ENCODE measurements at places on chromosomes 13 and 19.

DNA sequence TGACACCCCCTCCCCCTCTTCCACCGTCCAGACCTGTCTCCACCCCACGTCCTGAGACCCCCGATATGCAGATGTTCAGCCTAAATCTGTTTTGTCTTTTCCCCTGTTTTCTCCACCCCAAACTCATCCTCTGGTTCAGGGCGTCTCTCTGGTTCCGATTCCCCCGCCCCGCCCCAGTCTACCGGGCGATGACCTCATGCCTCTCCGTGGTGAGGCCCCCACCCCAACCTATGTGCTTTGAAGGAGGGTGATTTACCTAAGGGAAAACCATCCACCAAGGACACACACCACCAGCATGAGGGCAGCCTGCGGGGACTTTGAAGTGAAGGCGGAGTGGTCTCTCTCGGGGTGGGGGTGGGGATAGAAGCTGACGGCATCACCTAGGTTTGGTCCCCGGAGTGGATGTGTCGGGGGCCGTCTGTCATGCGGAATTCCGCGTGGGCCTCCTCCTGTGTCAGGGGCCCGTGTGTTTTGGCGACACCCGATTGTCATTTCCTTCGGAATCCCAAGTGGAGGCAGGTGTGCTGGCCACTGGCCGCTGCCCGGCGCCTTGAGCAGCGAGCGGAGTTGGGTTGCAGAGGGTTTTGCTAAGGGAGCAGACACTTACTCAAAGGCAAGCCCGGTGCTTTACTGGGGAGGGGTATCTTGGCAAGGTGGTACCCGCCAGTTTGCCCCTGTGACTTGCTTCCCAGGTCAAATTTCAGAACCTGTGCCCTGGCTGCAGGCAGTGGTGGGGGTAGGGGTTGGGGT is 1.4 kb downstream of the FZR1 start:
- no peak for DNase-seq

- no peak for DNase-seq
Measured at GRCh38 chr13:104594806-104595205, 1528.6 kb upstream of the SLC10A2 start.

DNA sequence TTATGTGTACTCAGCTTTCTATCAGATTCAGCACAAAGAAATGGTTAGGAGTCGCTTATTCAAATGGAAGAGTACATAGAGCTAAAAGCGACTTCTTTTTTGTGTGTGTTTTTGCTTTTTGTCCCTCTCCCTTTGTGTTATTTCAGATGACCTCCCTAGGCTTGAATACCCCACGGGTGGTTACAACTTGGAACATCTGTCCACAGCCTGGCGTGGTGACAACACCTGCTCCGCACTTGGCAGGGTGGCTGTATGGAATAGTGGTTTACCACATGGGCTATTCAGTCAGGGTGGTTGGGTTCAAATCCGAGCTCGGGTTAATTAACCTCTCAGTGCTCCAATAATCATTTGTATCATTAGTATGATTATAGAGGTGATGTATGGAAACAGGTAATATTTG is 151.6 kb upstream of the FREM2 start:
- no peak for DNase-seq

GRCh38 chr13:20431687-20432384 is 93.8 kb downstream of the CRYL1 start:
- no peak for DNase-seq

- no peak for DNase-seq
Measured at GRCh38 chr13:107576430-107576829, 638.9 kb downstream of the LIG4 start.

- no peak for DNase-seq
Measured at GRCh38 chr13:62014299-62014698, 598.6 kb upstream of the PCDH20 start.

GRCh38 chr13:113394339-113394640 is 30.4 kb upstream of the GRTP1 start:
- no peak for DNase-seq

GRCh38 chr19:645912-646778 is 6.5 kb downstream of the FGF22 start:
- no peak for DNase-seq

GRCh38 chr13:98467263-98467985 is 109.5 kb downstream of the STK24 start:
- peak; percentile 56 for DNase-seq

- no peak for DNase-seq
Measured at GRCh38 chr19:40326201-40326600, 22.0 kb downstream of the C19orf47 start.

- DNase-seq = peak; percentile 26
Measured at GRCh38 chr19:39845584-39845932, 621 bp downstream of the FBL start.

DNA sequence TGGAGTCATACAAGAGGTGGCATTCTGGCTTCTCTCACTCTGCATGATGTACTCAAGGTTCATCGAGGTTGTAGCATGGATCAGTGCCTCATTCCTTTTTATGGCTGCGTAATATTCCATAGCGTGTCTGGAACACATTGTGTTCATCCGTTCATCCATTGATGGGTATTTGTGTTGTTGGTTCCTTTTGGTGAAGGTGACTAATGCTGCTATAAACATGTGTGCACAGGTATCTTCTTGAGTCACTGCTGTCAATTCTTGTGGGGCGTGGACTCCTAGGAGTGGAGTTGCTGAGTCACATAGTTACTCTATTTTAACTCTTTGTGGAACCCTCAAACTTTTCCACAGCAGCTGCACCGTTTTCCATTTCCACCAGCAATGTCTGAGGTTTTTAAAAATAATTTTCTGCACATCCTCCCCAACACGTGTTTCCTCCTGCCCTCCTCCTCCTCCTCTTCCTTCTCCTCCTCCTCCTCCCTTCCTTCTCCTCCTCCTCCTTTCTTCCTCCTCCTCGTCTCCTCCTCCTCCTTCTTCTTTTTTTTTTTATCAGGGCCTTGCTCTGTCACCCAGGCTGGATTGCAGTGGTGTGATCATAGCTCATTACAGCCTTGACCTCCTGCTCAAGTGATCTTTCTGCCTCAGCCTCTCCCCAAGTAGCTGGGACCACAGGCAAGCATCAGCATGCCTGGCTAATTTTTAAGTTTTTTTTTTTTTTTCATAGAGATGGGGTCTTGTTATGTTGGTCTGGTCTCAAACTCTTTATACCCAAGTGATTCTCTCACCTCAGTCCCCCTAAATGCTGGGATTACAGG is 2.0 kb upstream of the TMEM221 start:
- DNase-seq = peak; percentile 49

DNA sequence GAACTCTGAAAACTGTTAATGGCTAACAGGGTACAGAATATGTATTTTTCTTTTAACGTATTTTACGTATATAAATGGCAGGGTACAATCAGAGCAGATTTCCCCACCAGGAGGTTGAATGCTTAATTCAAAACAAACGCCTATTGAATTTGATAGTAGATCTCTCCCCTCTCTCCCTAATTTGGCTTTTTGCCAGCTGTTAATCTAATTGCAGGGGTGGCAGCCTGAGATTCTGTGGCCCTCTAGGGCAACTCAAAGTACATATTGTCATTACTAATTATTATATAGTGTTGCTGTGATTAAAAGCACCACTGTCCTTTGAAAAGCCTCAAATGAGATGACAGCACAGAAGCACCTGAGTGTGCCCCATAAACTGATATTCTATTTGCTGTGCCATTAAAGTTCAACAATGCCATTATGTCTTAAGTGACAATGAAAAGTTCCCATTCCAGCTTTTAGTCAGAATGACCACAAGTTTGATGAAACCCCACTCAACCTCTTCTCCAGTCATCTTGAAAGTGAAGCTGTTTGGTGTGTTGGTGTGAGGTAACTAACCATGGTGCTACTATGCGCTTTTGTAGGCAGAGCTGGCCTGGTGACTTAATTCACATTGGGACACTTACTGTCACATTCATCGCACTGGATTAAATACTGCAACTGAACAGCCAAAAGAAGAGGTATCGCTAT is 351.4 kb downstream of the KCNRG start:
- DNase-seq = no peak

DNA sequence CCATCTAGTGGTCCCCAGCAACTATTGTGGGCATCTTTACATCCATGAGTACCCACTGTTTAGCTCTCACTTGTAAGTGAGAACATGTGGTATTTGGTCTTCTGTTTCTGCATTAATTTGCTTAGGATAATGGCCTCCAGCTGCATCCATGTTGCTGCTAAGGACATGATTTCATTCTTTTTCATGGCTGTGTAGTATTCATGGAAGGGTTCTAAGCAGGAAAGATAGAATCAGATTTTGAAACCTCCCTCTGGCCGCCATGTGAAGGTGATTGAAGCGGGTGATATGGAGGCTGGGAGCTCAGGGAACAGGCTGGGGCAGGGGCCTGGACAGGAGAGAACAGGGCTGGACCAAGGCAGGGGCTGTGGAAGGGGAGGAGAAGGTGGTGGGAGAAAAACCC is 20.1 kb downstream of the LTBP4 start:
- DNase-seq = no peak

DNA sequence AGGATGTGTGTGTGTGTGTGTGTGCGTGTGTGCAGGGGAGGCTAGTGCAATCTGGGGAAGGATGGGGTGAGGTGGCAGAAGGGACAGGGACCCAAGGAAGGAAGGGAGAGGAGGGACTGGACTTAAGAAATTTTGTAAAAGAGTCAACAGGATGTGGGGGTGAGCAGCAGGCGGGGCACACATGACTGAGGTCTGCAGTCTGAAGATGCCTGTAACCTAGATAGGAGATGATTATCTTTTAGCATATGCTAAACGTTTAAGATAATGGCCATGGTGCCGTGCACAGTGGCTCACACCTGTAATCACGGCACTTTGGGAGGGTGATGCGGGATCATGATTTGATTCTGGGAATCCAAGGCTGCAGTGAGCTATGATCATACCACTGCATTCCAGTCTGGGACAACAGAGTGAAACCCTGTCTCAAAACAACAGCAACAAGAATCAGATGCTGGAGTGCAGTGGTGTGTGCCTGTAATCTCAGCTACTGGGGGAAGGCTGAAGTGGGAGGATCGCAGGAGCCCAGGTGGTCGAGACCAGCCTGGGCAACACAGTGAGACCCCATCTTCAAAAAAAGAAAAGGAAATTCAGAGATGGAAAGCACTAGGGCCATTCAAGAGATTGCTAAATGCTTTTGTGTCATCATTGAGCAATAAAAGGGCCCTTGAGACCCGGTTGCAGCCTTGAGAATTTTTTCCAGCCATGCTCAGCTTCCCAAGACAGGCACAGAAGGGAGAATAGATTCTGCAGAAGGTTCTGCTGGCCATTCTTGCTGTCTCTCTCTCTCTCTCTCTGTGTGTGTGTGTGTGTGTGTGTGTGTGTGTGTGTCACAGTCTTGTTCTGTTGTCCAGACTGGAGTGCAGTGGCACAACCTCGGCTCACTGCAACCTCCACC is 3.8 kb upstream of the ZNF414 start:
- peak; percentile 89 for DNase-seq

GRCh38 chr19:45045671-45046353 is 7.0 kb downstream of the CLASRP start:
- DNase-seq = no peak

GRCh38 chr19:38693380-38694223 is 46.2 kb downstream of the ACTN4 start:
- DNase-seq = no peak

DNA sequence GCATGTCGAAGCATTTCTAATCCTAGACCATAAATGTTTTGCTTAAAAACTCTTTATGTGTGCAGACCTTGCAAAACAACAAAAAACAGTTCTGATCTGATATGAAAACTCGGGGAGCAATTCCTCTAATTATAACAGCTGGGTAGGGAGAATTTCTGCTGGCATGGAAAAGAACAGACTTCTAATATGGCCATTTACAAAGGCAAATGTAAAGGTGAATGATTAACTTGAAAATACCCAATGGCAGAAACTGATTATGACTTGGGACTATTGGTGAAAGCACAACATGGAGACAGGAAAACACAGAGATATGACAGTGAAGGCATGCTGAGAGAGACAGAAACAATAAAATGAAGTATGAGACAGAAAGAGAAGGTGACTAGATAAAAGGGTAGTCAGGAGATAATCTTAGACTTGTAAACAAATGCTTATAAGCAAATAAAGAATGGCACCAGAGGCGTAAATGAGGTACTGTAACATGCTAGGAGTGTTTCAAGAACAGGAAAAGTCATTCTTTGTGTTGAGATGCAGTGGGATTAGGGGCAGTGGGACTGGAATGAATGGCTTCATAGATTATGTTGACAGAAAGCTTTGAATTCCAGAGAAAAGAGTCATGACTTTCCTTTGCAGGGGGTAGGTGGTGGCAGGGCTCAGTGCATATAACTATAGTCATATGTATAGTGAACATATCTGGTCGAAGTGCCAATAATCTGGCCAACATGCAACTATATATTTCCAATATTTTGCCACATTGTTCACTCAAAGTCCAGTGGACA is 393.0 kb downstream of the ITGBL1 start:
- DNase-seq = no peak

DNA sequence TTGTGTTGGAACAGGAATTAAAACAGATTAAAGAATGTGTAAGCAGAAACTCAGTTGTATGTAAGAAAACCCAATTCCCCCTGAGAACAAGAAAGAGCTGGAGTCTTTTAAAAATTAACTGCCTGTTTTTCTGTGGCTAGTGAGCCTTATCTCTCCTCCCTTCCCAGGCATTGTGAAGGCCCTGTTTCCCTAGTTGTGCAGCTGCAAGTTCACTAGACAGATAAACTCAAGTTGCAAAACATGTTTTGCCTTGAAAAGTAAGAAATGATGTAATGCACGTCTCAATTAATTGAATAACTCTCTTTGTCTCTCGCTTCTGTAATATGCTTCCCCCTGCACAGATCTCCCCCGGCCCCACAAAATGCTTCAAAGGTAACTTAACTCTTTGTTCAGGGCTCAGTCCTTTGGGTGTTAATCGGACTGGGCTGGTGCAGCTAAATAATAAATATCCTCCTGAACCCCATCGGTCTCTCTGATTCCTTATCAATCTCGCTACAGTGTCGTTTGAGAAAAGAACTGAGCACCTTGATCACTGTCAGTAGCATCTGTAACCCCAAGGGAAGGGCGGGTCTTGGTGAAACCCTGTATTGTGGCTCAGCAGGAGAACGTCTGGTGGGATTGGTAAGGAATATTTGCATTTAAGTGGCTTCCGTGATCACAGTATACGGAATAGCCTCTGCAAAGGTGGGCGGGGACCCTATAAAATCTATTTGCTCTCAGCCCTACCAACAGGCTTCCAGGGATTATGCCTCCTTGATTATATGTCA is 1.6 kb upstream of the ZNF556 start:
- no peak for DNase-seq

DNA sequence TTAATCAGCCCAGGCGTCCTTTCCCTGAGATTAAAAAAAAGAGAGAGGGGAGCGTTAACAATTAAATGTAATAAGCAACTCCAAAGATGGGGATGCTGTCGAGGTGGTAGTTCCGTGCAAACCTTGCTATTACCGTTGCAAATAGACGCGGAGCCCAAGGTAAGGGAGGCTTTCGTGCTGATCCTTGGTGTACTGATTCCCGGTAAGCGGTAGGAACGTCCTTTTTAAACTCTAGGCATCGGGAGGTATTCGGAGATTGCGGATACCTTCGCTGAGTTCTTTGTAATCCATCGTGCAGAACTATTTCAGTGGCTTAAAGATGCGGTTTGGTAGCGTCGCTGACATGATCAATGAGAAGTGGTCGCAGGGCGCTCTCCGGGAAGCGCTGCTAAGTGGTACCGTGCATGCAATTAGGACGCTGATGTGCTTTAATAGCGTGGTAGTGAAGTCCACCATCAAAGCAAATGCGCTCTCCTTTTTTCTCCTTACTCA is 3.1 kb downstream of the SLITRK5 start:
- DNase-seq = no peak
